ENCODE measurements at places on chromosomes 4 and X.

GRCh38 chr4:54586320-54586955 lies 71.3 kb upstream of the KIT start:
- peak; percentile 53 for DNase-seq

DNA sequence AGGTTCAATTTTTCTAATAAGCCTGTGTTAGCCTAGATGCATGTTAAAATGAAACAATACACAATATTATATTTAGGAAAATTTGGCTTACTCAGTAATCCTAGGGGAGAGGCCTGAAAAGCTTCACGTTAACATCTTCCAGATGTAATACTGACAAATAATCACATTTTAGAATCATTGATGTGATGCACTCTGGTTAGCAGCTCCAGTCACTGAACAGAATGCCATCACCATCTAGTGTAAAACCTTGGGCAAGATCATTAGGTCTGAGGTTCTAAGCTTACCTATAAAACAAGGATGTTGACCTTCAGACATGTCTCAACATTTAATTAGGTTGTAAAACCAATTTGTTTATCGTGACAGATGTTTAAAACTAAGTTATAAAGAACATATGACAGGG lies 1704.8 kb downstream of the STIM2 start:
- no peak for DNase-seq

- DNase-seq, result no peak
Observed at GRCh38 chrX:123731987-123732669, 724 bp downstream of the THOC2 start.

DNA sequence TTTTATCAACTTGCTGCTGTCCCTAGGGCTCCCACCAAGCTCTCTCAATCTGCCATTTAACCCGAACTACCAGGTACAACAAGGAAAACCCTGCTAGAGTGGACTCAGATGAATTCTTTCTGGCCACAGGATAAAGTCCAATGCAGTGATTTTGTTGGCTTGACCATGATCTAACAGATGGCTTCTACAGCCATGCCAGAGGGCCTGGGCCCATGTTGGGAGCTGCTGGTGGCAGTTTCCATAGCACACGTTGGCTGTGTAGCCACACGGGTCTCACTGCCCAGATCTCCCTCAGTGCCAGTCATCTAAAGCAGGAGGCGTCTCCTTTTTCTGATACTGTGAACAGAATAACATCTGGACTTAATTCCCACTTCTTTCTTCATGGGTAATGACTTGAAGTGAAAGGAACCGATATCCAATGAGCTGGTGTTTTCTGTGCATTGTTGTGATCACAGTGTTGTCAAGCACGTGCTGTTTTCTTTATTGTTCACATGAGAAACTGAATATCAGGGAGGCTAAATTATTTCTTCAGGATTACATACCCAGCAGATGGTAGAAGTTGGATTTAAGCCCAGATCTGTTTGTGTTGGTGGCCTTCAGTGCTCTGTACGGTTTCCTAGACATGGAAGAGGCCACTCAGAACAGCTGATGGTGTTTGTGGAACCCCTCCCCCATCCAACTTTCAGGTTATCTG lies 85.2 kb upstream of the CLCN4 start:
- no peak for DNase-seq

DNA sequence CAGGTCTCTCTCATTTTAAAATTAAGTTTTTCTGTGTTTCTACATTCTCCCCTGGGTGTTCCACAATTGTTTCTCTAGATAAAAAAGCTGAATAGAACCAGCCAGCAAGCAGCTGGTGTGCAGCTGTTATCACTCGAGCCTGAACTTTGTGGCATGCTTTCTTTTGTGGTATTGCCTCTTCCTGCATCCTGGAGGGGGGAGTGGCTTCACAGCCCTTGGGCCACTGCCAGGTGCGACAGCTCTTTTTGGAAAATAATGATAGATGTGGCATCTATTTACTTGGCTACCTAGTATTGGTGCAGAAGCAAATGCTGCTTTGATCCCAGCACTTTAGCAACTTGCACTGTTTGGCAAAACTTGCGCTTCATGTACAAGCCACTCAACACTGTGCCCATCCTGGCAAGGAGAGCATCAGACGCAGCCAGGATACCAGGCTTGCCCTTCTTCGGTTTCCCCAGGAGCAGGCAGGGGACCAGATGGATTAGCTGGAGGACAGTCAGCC lies 69.4 kb downstream of the HMGB2 start:
- DNase-seq, result no peak

DNA sequence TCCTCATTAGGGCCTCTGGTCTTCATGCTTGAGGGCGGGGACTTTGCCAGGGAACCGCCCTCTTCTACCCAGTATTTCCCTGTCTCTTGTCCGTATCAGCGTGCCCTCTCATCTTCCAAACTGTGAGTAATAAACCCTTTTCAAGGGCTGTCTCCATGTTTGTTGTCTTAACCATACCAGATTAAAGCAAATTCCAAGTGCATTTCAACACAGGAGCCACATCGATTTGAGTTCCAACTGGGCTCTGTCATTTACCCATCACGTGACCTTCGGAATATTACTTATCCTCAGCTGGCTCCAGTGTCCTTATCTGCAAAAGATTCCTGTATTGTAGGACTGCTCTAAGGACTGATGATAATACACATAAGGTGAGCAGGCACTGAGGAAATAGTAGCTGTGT lies 6.4 kb upstream of the PHEX start:
- no peak for DNase-seq

DNA sequence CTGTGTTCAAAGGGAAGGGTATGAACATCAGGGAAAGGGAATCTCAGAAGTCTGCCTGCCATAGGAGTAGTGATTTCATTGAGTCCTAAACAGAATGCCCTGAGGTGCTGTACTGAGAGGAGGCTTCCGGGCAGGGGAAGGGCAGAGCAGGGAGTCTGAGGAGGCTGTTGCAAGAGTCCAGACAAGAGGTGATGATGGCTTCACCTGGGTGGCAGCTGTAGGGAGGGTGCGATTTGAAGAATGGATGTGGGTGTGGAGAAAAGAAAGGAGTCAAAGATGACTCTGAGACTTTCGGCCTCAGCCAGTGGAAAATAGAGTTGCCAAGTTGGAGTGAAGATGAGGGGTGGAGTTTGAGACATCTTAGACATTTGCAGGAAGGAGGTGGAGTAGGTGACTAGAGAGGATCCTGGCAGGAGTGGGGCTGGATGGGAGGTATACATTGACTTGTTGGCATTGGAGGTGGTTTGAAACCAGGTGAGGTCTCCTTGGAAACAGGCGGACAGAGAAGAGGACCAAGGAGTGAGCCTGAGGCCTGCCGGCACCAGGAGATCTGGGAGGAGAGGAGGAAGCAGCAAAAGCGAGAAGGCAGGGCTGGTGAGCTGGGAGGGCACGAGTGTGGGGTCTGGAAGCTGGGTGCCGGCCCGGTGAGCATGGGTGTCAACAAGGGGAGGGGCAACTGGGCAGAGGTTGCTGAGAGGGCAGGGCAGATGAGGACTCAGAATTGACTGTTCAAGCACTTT lies 24.2 kb downstream of the TBC1D14 start:
- no peak for DNase-seq

GRCh38 chr4:95701500-95702170 lies 138.3 kb upstream of the PDHA2 start:
- no peak for DNase-seq

GRCh38 chrX:150063674-150064073 lies 125.4 kb upstream of the EOLA2 start:
- no peak for DNase-seq

- DNase-seq, result no peak
Observed at GRCh38 chr4:166482758-166483157, 609.7 kb downstream of the TLL1 start.

DNA sequence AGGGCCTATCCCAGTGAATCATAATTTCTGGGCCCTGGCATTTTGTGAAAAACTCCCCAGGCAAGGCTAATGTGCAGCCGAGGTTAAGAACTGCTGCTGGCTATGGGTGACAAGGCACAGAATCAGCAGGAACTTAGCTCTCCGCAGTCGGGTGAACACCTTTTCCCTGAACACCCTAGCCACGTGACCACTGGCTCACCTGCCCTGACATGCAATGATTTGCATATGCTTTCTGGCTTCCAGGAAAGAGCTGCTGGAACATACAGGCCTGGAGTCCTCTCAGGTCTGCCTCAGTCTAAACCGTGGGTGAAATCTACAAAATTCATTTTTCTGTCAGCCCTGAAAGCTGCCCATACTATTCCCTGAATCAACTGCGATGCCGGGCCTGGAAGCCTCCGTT lies 56.6 kb downstream of the ZNF827 start:
- no peak for DNase-seq

GRCh38 chrX:30851449-30851848 lies 37.6 kb downstream of the TAB3 start:
- DNase-seq, result no peak

- no peak for DNase-seq
Observed at GRCh38 chr4:52838729-52839586, 23.2 kb upstream of the RASL11B start.

DNA sequence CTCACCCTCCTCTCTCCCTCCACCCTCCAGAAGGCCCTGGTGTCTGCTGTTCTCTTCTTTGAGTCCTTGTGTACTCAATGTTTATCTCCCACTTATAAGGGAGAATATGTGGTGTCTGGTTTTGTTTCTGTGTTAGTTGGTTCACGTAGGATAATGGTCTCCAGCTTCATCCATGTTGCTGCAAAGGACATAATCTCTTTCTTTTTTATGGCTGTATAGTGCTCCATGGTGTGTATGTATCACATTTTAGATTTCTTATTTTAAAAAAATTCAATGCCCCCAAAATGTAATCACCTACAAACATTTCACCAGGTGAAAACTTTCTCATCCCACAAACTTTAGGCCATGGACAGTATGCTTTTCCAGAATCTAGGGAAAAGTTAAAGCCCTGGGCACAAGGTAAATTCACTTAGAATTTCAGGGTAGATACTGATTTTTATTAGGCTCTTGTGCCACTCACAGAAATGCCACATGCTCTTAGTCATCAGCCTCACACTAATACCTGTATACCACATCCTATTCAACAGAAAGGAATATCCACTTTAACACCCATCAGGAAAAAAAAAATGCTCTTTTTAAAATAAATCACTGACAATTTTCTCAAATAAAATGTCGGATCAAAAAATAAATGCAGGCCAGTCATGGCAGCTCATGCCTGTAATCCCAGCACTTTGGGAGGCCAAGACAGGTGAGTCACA lies 104.8 kb upstream of the ENPP6 start:
- DNase-seq, result peak; percentile 4

- no peak for DNase-seq
Observed at GRCh38 chrX:42955349-42955748, 177.4 kb upstream of the PPP1R2C start.

DNA sequence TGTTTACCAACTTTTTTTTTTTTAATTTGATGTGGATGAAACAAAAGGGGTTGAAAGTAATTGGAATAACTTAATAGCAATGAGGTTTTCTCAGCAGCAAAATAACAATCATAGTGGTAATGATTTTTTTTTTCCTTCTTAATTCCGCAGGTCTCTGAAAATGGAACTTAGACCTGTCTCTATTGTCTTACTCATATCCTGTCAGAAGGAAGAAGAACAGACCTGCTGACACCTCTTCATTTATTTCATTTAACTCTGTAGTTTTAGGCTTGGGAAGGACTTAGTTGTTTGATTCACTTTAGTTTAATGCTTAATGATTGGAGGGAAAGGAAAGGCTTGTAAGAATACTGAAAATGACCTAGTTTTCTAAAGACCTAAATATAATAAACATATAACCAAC lies 9.0 kb downstream of the PCDH18 start:
- no peak for DNase-seq

DNA sequence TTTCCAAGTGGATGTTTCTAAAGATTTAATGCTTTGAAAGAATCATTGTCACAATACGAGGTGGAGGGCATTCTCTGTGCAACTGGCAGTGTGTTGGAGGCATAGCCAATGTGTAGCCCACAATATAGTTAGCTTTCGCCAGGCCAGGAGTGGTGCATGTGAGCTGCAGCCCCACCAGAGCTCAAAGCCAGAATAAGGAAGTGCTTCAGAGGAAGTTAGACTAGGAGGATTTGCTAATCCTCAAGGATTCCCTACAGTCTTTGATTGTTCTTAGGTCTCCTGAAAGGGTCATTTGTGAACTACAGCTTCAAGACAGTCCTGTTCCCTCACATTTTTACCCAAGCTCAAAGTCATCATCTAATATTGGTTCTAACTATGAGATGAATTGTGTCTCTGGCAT lies 16.4 kb downstream of the TRPC5OS start:
- no peak for DNase-seq

DNA sequence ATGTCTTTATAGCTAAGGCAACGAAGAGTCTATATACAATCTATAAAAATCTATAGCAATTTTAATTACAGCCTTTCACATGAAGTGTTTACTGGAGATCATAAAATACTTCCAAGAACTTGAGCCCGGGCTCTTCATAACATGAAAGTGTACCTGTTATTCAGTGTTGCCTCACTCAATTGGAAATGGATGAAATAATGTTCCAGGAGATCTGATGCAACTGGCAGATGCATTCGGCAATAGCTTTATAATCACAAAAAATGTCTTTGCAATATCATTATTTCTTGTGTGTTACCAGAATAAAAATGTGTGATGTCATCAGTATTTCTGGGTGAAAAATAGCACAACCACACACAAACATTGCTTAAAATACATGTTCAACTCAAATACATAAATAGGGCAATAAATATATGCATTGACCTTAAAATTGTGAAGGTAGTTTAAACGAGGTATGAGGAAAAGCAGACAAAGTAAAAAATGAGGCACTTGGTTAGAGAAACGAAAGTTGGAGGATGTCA lies 1266.8 kb upstream of the PCDH7 start:
- no peak for DNase-seq

DNA sequence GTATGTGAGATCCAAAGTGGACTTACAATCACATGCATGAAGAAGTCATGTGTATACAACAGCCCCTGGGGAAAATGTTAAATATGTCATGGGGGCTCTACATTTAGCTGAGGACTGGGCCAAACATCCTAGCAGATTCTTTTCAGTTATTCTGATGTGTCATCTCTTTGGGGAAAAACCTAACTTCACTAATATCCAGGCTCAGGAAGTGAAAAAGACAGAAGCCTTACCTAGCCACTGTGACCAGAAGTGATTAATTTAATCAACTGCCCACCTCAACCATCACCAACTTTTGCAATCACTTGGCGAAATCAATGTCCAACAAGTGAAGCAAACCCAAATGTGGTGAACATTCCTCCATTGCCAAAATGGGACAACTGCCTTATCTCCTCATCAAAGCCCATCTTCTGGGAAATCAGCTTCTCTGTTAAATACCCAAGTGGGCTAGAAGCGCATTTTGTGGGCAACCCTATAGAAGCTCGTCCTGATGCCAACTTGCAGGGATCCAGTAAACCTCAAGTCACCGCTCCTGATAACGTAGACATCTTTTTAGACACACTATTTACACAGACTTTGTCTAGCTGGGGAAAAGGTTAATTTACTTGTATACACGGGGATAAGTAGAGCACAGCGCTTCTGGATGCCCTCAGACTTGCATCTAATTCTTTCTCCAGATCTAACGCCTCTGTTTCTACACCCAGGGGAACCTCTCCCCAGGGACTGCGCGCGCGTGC lies 1.4 kb upstream of the HHIP start:
- DNase-seq, result no peak

DNA sequence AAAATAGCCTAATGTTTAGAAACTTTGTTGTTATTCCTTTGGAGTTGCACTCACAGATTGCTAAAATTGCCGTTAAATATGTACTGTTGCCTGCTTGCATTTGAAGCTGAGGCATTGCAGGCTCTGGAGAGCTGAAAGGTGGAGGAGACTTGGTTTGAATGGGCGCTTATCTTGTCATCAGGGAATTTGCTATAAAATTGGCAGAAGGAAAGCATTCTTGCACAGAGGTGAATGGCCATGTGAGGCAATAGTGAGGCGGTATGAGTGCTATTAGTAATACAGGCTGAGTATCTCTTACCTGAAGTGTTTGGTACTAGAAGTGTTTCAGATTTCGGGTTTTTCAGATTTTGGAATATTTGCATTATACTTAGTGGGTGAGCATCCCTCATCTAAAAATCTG lies 41.3 kb downstream of the TRAPPC11 start:
- no peak for DNase-seq
